Fibroblast of lung (primary cell): ENCODE measurements at places on chromosomes 11 and 22. TPM values are rescaled to one million over a fixed set of nuclear protein-coding genes. Genes with fewer than 3 reads are reported as not detected.

DNA sequence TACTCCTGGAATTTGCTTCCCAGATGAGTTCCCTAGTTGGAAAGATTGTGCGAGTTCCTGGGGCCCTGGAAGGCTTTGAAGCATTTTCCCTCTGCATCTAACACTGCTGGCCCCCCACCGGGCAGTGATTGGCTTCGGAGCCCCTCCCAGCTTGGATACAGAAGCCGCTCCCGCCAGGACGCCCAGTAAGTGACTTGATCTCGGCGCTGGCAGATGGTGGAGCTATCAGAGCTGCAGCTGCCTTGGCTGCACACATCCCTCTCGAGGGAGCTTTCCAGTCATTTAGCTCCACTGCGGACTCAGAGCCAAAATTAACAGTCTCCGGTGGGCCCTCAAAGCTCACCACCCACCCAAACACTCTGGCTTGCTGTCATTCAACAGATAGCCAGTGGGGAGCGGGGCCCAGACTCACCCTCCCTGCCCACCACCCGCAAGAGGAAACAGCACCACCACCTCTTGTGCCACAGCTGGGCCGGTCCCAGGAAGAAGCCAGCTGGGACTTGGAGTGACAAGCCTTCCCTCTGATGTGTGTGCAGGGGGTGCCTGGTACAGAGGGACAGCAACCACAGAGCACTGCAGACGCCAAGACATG is 162.3 kb downstream of the TRIM29 start:
- no peaks in the 10 kb centered on the region for H3K4me1 ChIP-seq
- no peaks in the 10 kb centered on the region for H3K36me3 ChIP-seq
- H3K27me3 ChIP-seq, result no peaks in the 10 kb centered on the region

GRCh38 chr11:120914601-120915000 is 109.3 kb upstream of the TBCEL start:
- no peak for DNase-seq
- H3K4me3 ChIP-seq, result no peak overlapping the region
- H3K4me1 ChIP-seq, result no peaks in the 10 kb centered on the region
- H3K27ac ChIP-seq, result no peak overlapping the region

DNA sequence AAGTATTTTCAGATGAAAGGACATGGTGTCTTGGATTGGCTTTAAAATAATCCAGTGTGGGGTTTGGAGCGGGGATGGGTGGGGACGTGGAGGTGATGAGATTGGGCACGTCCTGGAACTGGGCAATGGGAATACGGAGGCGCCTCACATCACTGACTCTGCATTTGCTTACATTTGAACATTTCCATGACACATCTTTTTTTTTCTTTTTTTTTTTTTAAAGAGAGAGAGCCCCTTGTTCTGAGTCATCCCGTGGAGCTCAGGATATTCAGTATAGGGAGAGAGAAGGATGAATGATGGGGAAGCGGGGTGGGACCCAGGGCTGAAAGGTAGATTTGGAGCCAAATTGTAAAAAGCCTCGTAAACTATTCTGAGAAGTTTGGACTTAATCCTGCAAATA is 142.7 kb downstream of the FBXO7 start:
- no peaks in the 10 kb centered on the region for H3K36me3 ChIP-seq
- peaks cover 2% of the 10 kb centered on the region for H3K27me3 ChIP-seq
- H3K27ac ChIP-seq, result no peak overlapping the region
- H3K4me1 ChIP-seq, result peaks cover 9% of the 10 kb centered on the region
- peak; percentile 59 for DNase-seq

DNA sequence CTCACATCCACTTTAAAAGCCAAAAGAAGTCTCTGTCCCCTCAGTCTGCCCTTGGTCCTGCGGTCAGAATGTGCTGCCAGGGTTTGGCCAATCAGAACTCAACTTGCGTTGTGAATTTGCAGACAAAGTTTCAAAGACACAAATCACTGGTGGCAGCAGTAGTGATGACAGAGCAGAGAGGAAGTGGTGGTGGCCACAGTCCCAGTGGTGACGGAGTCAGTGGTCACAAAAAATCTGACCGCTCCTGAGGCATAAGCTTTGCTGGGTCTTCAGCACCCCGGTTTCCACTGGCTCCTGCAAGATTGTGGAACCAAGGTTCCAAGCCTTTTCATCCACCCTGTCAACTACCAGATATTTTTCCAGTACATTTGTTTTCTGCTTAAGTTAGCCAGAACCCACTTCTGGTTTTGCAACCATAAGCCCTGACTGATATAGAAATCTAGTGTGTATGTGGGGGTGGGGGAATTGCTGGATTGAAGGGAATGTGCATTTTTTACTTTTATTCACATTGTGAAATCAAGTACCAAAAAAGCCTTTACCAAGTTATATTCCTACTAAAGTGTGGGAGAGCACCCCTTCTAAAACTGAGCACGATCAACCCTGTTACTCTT is 112.3 kb downstream of the TMPRSS5 start:
- DNase-seq, result peak; percentile 55
- H3K4me1 ChIP-seq, result no peaks in the 10 kb centered on the region
- H3K27me3 ChIP-seq, result no peaks in the 10 kb centered on the region

OR2AG2 gene
- total RNA-seq, result under 0.01 TPM in 2 replicates
